ENCODE measurements at places on chromosomes 12 and 14.

DNA sequence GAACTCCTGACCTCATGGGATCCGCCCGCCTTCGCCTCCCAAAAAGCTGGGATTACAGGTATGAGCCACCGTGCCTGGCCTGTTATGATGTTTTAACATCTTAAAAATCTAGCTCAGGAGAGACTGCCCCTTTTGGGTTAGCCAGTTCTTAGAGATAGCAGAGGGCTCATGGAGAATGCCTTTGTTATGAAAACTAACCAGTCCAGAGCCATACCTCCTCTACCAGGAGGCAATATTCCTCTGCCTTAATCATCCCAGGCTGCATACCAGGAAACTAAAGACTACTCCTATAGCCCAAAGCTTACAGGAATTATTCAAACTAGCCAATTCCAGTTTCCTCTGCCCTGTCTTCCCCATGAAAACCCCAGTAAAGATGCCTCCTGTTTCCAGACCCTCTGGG, 96.0 kb upstream of the MDM1 start:
- DNase-seq = no peak

DNA sequence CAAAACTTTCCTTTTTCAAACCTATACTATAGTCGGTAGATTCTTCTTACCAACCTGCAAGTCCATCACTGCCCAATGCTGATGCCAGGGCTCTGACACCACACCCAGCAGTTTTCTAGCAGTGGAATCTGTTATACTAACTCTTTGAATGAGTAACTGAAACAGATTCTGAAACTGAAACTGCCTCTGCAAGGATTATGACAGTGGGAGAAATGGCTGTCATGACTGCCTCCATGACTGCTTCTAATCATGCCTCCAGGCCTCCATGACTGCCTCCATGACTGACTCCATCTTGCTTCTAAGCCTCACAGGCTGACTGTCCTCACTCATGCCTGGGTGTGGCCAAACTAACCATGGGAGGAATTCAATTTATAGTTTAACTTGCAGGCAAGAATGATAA, 29.4 kb upstream of the OXA1L start:
- DNase-seq = no peak

GRCh38 chr12:108187831-108188230, 58.7 kb downstream of the WSCD2 start:
- no peak for DNase-seq

DNA sequence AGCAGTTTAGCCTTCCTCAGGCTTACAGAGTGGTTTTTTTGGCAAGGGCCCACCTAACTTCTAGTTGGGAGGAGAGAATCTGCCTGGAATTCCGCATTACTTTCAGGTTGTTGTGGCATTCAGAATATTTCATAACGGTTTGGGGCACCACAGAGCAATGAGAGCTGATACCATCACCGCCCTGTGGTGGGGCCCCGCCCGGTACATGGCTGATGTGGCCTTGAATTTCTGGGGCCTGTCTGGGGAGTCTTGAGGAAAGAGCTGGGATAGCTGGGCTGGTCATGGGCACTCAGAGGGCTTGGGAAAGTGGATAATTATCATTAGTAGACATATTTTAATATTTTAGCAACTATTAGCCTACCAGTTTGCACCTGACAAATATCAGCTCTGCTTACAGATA, 4.2 kb downstream of the TESPA1 start:
- DNase-seq = peak; percentile 15

DNA sequence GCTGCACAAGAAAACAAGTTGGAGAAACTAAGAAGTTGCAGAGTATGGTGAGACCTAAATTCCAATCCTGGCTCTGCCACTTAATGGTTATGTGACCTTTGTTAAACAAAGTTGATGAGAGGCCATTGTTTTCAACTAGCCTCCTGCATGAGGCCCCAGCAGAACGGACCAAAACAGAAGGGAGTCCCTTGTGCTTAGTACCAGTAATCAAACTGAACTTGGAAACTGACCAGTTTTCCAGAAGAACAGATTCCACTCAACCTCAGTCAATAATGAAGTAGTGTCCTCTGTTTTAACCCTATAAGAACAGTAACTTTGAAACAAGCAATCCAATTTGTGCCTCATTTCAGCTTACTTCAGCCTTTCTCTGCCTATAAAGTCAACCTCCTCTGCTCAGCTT, 69.9 kb downstream of the C12orf56 start:
- no peak for DNase-seq

DNA sequence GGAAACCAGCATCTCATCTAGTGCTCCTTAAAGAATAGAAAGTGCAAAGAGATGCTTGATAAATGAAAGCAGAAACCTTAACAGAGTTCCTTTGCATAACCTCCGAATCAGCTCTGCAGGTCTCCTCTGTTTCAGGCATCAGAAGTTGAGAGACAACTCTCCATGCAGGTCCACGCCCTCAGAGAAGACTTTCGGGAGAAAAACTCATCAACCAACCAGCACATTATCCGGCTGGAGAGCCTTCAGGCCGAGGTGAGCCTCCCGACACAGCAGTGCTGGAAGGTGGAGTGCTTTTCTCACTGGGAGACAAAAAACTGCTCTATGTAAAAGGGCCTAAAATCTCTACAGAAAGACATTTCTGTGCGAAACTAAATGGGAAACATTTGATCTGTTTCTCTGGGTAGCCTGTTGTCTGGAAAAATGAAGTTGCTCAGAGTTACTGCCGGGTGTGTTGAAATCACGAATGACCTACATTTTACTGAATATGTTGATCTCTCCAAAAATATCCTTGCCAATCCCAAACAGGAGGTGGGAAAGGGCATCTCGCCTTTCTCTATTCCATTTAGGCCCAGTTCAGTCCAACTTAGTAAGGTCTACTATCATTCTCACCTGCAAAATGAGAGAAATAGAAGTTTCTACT, 54.9 kb downstream of the RAB35 start:
- DNase-seq = no peak

GRCh38 chr12:109197327-109197726, 80.9 kb downstream of the ACACB start:
- DNase-seq = no peak

GRCh38 chr12:10082117-10082874, 16.5 kb downstream of the CLEC1A start:
- no peak for DNase-seq
